ENCODE measurements at places on chromosomes 1 and 21.

- no peak for DNase-seq
Measured at GRCh38 chr1:207188901-207189300, 84.9 kb downstream of the C4BPA start.

GRCh38 chr1:243587823-243588560 is 262.1 kb downstream of the AKT3 start:
- DNase-seq: no peak

- peak; percentile 74 for DNase-seq
Measured at GRCh38 chr1:32816676-32817158, 441 bp downstream of the YARS1 start.

- DNase-seq: no peak
Measured at GRCh38 chr1:185152187-185152767, 4.5 kb downstream of the TRMT1L start.

DNA sequence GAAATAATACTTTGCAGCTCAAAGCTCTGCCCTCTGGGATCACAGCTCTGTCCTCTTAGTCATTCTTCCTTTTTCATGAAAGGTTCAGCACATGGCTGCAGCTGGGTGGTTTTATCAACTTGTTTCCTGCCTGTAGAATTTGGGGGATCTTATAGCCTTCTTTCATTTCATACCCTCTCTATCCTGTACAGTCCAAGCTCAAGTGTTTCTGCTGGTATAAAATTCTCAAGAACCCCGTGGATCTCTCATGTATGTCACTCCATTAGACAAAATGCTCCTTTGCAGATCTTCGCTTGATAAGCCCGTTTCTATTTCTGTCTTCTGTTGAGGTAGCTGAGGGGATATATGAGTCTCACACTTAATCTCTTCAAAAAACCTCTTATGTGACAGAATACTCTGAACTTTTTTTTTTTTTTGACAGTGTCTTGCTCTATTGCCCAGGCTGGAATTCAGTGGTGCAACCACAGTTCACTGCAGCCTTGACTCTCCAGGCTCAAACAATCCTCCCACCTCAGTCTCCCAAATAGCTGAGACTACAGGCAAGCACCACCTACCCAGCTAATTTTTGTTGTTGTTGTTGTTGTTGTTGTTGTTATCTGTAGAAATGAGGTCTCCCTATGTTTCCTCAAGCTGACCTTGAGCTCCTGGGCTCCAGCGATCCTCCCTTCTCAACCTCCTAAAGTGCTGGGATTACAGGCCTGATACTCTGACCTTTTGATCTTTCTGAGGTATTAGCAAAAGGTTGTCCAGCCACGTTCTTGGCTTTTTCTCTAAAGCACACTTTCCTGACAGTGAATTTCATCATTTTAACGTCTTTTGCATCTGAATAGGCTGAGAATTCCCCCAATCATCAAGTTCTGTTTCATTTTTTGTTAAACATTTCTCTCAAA is 24.6 kb upstream of the COL9A2 start:
- no peak for DNase-seq

- DNase-seq: no peak
Measured at GRCh38 chr21:45060089-45060488, 14.3 kb upstream of the ADARB1 start.

- DNase-seq: peak; percentile 42
Measured at GRCh38 chr1:163875200-163875926, 553.6 kb downstream of the NUF2 start.

GRCh38 chr1:217525773-217526490 is 105.0 kb downstream of the GPATCH2 start:
- peak; percentile 39 for DNase-seq

- DNase-seq: no peak
Measured at GRCh38 chr1:159091607-159092031, 15.1 kb upstream of the AIM2 start.

- no peak for DNase-seq
Measured at GRCh38 chr1:174197547-174197946, 38.2 kb downstream of the RABGAP1L start.

- DNase-seq: peak; percentile 95
Measured at GRCh38 chr1:16111771-16112595, 38.5 kb upstream of the FAM131C start.

DNA sequence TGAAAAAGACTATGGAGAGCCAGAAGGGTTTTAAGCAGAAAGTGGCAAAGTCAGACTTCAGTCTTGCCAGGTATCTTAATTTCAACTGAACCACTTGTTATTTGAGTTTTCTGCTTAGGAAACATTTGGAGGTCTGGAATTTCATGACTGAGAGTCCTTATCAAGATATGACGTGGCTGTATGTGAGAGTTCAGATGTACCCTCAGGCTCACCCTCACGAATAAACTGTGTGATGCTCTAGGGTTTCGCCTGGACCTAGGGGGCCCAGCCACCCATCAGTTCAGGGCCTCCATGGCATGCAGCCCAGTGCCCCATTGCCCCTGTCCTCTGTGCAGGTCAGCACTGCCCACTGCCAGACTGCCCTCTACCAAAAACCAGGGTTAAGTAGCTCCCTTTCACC is 30.6 kb upstream of the TADA1 start:
- DNase-seq: no peak

- no peak for DNase-seq
Measured at GRCh38 chr1:55696891-55697290, 481.7 kb upstream of the USP24 start.

DNA sequence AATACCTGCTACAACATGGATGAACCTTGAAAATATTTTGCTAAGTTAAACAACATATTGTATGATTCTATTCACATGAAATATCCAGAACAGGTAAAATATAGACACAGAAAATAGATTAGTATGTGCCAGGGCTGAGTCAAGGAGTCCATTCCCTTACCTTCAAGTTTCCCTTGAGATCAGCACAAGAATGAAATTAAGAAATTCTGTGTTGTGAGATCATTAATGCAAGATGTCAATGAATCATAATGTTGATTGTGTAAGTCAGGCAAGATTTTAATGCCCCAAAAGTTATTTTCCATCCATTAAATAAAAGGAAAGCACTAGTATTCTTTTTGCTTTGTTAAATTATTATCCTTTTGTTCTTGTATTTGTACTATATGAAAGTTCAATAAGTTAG is 139.4 kb downstream of the MRPL39 start:
- no peak for DNase-seq

DNA sequence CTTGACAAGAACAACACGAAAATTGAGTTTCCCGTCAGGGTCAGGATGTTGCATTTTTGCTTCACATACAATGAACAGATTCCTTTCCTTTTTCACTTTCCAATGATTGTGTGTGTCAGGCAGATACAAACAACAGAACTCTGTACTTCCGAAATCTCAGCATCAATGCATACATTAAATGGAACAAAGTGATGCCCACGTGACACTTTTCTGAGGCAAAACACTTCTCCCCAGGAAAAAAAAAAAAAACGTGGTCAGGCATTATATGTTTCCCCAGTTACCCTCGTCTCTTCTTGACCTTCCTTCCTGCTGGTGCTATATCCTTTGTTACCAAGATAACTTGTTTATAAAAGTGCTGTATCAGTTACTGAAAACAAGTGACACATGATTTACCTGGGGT is 181.8 kb downstream of the ZNF281 start:
- DNase-seq: no peak

DNA sequence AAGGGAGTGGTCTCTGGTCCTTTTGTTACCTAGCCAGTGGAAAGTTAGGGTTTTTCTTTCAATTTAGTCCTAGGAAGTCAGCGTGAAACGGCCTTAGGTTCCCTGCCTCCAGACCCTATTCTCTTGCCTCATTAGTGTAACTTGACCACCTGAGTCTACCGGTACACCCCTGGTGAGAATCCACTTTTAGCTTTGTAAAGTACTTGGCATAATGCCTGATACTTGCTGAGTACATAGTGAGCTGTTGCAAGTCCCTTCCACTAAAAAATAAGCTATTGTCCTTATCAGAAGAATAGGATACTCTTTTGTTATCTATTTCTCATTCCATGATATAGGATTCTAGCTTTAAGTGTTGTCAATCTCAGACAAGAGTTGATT is 228.8 kb downstream of the ST6GALNAC3 start:
- DNase-seq: no peak

DNA sequence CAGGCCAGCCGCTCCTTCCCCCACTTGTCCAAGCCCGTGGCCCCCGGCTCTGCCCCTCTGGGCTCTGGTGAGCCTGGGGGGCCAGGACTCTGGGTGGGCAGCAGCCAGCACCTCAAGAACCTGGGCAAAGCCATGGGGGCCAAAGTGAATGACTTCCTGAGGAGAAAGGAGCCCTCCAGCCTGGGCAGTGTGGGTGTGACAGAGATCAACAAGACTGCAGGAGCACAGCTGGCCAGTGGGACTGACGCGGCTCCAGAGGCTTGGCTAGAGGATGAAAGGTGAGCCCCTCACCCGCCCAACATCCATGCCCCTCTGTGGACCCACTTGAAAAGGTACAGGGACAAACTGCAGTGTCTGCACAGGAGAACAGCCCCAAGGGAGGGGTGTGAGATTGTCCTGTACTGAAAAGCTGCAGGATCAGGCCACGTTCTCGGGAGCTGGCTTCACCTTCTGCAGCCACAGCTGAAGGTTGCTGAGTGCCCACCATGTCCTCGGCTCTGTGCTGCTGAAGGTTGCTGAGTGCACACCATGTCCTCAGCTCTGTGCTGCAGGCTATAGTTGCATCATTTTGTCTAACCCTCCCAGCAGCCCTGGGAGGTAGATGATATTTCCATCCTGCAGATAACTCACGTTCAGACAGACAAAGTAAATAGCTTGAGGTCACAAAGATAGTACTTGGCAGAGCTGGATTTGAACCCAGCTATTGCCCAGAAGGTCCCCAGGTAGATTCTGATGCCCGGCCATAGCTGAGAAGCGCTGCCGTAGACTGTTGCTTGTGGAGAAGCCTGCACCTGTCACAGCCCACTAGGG is 618 bp downstream of the C1orf226 start:
- no peak for DNase-seq

DNA sequence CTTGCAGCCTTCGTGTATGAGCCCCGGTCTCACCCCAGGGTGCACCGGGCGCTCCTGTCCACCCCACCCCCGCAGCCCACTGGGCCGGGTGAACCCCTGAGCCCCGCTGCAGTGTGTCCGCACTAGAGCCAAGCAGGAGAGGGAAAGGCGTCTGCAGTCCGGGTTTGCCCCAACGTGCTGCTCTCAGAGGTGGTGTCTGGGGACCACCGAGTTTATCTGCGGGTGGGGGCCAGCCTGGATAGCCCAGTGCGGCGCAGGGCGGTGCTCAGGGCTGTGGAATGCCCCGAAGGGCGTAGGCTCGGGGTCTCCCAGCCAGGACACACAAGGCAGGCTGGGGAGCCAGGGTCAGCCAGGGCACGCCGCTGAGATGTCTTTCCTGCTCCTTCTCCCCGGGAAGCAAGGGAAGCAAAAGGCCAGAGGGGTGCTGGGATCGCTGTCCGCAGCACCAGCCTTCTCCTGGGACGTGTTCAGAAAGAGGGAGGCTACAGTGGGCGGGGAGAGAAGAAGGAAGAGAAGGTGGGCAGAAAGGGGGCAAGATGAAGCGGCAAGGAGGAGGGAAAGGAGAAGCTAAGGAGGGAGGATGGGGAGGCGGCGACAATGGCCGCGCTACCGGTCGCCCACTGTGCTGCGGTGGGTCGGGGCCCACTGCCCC is 56.6 kb downstream of the MAB21L3 start:
- no peak for DNase-seq

DNA sequence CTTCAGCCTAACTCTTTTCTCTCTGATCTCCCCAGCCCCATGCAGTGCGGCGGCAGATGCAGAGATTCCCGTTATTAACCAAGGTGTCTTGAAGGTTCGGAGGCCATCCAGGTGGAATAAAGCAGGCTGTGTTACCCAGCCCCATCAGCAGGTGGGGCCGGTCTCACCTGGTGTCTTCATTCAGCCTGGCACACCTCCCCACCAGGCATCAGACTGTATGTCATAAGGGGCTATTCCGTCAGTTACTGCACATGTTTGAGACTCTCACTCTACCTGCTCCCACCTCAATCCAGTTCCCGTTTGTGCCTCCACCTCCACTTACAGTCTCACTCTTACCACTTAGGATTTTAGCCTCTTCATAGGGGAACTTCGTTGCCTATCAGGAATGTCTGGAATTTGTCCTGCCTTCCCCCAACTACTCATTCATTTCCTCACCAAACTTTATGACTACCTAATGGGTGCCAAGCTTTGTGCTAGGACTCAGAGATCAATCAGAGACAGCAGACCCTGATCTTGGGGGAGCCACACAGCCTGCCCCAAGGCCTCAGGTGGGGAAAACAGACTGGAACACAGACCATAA is 170.2 kb downstream of the PLPP3 start:
- peak; percentile 47 for DNase-seq

DNA sequence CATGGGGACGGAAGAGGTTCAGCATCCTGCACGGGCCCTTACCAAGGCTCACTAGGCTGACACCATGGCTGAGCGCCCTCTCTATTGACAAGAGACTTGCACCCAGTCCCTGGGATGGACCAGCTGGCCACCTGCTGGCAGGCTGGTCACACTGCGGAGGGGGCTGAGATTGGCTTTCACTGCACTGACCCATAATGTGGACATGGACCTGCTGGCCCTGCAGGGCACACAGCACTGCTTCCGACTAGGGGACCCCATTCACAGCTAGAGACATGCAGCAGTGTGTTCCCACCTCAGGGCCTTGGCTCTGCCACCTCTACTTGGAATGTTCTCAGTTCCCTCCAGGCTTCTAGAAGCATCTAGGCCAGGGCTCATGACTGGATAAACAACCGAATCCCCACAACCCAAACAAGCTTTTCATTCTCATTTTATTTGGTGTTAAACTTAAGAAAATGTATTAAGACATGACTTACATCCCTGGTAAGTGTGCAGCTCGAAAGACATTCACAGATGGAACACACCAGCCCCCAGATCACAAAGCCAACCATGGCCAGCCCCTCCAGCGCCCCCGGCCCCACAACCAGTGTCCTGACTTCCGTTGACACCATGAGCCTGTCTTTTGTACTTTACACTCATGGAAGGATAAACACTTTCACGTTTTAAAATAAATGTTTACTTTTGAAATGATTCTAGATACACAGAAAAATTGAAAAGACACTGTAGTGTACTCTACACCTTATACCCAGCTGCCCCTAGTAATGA is 9.3 kb upstream of the SRARP start:
- DNase-seq: peak; percentile 97

DNA sequence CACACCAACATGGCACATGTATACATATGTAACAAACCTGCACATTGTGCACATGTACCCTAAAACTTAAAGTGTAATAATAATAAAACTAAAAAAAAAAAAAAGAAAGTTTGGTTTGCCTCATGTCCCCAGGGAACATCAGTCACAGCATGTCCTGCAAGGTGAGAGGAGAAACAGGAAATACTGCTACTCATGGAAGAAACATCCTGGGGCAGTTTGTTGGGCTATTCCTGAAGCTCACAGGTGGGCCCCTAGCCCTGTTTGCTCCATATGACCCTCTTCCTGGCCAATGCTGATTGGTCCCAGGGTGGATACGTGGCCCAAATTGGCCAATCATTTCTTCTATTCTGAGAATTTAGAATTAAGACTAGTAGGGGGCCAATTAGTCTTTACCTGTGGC is 103.4 kb upstream of the ADAR start:
- no peak for DNase-seq

GRCh38 chr1:213003256-213003655 is 12.4 kb downstream of the ANGEL2 start:
- DNase-seq: no peak

DNA sequence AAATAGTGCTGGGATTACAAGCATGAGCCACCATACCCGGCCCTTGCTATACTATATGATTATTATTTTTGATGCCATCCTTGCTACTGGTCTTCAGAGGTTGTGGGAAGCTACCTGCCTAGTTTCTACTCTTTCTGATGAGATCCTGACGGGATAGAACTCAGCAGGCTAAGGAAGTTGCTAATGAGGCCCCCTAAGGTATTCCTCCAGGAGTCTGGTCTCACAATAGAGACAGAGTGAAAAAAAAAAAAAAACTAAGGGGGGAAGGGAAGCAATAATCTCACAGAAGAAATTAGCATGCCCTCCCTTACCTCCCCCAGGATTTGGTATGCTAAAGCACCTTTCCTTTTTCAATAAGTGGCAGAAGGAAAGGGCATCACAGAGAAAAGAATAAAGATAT is 17.6 kb downstream of the INTS3 start:
- DNase-seq: no peak

Measured in osteoblast (primary cell).